ENCODE measurements at places on chromosomes 13 and 19.
A peak's percentile ranks its signal among the peaks of the same experiment; 100 is the strongest.

DNA sequence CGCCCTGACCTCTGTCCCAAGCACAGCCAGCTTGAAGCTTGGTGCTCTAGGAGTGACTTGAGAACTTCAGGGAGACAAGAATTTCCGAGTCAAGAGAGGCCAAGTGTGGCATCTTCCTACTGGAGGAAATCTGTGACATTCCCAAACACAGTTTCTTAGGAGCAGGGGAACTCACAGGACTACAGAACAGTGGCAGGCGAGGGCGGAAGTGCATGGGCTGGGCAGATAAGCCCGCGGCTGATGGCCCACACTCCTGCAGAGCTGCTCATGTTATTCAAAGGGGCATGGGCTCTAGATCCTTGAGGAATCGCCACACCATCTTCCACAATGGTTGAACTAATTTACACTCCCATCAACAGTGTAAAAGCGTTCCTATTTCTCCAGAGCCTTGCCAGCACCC lies 168.8 kb downstream of the KATNAL1 start:
- DNase-seq, result no peak

GRCh38 chr13:68261105-68261504 lies 1031.0 kb upstream of the PCDH9 start:
- DNase-seq, result no peak

DNA sequence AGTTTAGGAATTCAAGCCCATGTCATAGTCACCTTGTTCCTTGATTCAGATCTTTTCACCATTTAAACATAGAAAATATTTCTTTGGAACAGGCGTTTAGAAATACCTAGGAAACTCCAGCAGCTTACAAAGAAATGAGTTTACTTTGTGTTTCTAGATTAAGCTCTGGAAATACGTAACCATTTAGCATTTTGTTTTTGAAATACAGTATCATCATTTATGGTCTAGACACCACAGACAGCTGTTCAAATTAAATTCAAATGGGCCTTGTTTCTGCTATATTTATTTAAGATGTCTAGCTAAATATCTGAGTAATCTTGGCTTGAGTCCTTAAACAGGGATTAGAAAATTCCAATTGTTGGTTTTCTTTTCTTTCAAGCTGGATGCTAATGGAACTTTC lies 228.5 kb downstream of the NDFIP2 start:
- no peak for DNase-seq

GRCh38 chr13:113029487-113030258 lies 60.7 kb downstream of the MCF2L start:
- DNase-seq, result no peak

DNA sequence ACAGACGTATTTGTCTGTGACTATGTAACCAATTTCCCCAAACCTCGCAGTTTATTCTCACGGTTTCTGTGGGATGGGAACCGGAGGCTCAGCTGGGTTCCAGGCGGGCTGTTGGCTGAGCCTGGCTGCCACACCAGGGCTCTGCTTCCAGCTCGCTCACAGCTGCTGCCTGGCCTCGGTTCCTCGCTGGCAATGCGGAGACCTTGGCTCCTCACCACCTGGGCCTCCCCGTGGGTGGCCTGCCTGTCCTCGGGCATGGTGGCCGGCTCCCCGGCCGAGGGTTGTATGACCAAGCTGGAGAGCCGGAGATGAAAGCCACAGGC lies 218.9 kb upstream of the MAB21L1 start:
- DNase-seq, result no peak

DNA sequence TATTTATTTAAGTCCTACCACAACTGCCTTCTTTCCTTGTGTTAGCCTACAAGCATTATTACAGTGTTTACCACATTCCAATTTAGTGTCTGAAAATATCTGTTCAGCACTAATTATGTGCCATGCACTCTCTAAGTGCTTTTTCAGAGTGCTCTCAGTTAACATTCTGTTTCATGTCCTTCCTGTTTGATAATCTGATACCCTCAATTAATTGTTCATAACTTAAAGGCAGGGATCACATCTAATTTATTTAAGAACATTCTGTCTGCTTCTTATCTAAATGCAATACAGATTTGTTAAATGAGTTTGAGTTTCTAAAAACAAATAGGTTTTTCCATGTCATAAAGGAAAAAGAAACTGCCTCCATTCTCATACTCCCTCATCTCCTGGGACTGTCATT lies 649.6 kb upstream of the ATXN8OS start:
- DNase-seq, result no peak

DNA sequence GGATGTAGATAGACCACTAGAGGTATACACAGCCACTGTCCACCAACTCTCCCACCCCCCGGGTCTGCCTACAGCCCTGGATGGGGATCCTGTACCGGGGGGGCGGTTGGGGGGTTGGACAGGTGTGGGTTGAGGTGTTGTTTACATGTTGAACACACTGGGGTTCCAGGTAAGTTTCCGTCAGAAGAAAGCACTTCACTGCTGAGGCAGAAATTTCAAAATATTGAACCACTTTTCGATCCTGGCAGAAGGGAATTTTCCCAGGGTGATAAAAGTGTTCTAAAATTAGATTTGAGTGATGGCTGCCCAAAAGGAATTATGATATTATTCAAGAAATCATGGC lies 6.6 kb upstream of the CEACAM16 start:
- DNase-seq, result no peak

GRCh38 chr13:38538422-38538821 lies 148.5 kb upstream of the FREM2 start:
- no peak for DNase-seq

GRCh38 chr19:5403968-5404640 lies 51.1 kb upstream of the ZNRF4 start:
- peak; percentile 79 for DNase-seq

DNA sequence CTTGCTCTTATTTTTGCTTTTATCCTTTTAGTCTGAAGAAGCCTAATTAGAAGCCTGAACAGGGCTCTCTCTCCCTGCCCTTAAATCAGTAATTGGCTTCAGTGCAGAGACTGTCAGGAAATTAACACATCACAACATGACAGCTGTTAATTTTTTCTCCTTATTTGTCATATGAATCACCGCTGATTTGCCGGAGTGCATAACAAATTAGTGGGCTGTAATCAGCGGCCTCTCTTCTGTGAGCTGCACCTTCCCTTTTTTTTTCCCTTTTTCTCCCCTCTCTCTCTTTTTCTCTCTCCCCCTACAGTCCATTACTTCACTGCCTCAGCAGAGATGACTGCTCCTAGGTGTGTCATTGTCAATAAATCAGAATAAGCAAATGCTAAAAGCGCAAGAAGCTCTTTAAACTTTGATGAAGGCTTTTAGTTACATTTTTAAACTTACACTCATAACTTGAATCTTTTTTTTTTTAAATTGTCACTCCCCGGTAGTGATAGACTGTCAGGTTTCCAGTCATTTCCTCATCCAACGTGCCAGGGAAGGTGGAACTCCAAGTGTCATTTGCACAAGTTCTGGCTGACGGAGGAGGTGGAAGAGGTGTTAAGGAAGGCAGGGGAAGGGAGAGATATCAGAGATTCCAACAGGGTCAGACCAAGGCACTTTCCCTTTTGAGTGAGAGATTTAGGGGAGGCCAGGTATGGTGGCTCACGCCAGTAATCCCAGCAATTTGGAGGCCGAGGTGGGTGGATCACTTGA lies 197.1 kb upstream of the TSHZ3 start:
- DNase-seq, result no peak

- no peak for DNase-seq
Measured at GRCh38 chr13:33761740-33762139, 56.2 kb upstream of the RFC3 start.

- DNase-seq, result no peak
Measured at GRCh38 chr19:44812142-44812718, 3.3 kb downstream of the BCAM start.

GRCh38 chr13:44336934-44337333 lies 36.7 kb upstream of the SERP2 start:
- DNase-seq, result no peak

DNA sequence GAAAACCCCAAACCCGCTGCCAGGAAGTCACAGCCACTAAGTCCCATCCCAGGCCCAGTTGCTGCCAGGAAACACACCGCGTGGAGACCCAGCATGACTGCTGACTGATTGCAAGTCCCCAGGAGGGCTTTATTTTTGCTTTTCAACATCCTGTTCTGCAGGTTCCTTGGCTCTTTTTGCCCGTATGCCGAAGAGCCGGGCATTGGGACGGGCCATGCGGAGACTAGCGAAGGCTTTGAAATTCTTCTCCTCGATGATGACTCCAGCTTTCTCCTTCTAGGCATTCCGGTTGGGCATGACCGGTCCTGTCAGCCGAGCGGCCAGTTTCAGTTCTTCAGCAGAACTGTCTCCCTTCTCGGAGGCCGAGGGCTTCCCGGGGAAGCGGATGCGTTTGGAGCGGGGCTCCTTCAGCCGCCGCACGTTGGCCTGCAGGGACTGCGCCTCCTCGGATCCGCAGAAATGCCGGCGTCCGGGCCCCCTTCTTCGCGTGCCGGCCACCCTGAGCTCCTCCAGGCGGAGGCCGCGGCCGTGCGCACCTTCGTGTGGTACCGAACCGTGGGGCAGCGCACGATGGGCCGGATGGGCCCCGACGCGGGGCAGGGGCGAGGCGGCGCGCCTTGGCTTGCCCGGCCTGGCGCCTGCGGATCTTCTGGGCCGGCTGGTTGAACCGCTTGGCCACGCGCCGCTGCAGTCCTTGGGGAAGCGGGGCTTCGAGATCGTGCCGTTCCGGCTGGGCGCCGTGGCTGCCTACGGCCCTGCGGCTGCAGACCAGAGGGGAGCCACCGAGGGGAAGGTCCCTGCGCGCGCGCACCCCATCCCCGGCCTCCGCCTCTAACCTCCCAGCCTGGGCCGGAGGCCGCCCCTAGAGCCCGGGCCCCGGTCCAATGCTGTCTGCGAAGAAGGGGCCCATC lies 15.2 kb downstream of the ZSCAN5C start:
- no peak for DNase-seq

DNA sequence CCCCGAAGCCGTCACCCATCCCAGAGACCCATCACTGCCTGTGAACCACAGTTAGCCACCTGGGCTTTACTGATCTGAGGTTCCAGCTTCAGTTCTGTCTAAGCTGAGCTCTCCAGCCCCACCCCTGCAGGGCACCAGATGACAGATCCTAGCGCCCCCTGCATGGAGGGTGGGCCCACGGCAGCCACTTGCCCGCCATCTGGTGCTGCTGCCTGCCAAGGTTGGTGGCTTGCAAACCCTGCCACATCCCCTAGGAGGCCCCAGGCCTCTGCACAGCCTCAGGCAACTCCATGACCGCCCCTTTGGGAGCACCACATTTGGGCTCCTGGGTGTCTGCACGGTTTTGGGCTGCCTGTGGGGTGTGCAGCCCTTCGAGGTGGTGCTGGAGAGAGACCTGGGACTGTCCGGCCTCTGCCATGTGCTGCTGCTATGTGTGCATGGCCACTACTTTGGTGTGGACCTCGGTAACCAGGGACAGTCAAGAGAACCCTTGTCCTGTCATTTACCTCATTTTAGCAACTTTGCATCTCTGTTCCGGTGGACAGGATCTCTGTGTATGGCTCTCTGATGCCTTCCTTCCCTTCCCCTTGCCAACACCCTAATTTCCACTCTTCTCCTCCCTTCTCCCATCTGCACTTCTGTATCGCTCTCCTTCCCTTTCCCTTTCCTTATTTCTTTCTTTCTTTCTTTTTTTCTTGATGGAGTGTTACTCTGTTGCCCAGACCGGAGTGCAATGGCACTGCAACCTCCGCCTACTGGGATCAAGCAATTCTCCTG lies 17.4 kb upstream of the SDHAF1 start:
- DNase-seq, result no peak

DNA sequence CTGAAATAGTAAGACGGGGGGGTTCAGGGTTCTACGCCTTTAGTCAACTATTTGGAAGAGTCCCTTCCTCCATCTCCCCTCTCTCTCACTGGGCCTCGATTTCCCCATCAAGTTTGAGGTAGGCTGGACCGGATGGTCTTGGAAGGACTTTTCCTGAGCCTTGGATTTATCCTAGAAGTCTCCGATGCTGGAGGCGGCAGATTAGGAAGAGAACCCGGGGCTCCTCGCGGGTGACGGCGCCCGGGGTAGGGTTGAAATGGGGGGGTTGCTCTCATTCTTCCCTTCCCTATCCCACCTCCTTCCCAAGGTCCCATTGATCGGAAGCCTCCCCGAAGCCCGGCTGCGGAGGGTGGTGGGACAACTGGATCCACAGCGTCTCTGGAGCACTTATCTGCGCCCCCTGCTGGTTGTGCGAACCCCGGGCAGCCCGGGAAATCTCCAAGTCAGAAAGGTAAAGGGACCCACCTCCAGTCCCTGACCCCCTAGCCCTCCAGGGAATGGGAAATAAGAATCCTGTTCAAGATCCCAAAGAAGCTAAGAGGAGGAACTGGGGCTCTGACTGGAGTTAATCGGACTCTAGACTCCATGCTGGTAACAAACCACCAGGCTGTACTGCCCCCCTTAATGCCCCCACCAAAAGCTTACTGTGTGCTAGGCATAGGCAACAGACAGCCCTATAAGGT lies 781 bp downstream of the QPCTL start:
- DNase-seq, result peak; percentile 91

- no peak for DNase-seq
Measured at GRCh38 chr19:42412661-42413076, 14.5 kb downstream of the LIPE start.

- no peak for DNase-seq
Measured at GRCh38 chr19:52648336-52649016, 10.3 kb upstream of the ZNF83 start.

DNA sequence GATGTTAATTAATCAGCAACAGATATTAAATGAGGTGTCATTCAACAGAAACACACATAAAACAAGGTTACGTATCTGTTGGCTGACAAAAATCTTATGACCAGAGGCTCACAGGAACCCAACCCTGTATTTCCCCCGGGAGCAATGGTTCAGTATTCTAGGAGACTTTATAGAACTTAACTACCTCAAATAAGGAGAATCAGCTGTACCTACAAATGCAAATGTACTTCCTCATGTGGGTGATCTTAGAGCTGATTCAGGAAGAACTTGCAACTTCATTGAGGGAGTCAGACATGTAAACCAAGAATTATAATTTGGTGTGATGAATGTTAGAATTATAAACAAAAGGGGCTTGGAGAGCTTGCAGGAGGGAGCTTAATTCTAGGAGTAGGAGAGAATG lies 20.1 kb downstream of the FGF9 start:
- no peak for DNase-seq

- no peak for DNase-seq
Measured at GRCh38 chr13:71068041-71068440, 799.0 kb downstream of the DACH1 start.

GRCh38 chr13:80116107-80116506 lies 224.8 kb downstream of the SPRY2 start:
- no peak for DNase-seq

DNA sequence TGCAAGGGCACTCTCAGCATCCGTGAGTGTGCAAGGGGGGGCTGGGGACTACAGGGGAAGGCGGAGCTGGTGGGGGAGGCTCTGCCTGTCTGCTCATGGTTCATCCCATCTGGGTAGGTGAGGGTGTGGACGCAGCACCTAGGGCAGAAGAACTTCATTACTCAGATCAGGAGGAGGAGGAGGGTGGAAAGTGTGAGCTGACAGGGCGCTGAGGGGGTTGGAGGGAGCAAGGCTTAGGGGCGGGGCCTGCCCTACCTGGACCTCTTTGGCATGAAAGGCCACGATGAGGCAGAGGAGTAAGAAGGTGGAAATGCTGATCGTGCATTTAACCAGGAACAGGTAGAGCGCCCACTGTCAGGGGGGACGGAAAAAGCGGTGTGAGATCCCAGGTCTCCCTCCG lies 4.5 kb downstream of the KCNN4 start:
- DNase-seq, result no peak

Measured in Right ventricle myocardium inferior (tissue), 1 donor.